T-helper 2 cell treated with Interferon-gamma antibody and Interleukin-4, amounts not matched to agents 5 μg/mL and 100 μg/mL, for 36 hours (primary cell): ENCODE measurements at places on chromosomes 2 and 18.
A peak's percentile ranks its signal among the peaks of the same experiment; 100 is the strongest.

- H3K36me3 ChIP-seq: no peaks in the 10 kb centered on the region
- H3K27ac ChIP-seq: no peak overlapping the region
- no peaks in the 10 kb centered on the region for H3K4me1 ChIP-seq
These were observed 20.7 kb downstream of the CAPN14 start for GRCh38 chr2:31196622-31197021.

DNA sequence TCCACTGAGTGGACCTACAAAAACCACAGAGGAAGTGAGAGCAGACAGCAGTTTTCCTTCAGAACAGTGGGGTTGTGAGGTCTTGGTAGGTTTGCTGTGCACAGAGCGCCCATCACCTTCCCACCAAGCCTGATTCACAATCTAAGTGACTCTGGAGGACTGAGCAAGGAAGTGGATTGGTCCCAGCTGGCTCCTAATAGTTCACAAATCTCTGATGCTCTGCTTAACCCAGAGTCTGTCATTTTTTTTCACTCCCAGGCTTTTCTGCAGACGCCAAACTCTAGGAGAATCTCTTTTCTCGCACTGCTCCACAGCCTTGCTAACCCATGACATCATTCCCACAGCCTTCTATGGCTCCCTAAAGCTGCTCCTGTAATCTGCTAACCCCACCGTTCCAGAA is 280.4 kb downstream of the C1D start:
- no peaks in the 10 kb centered on the region for H3K4me1 ChIP-seq
- H3K27me3 ChIP-seq: no peaks in the 10 kb centered on the region
- H3K27ac ChIP-seq: no peak overlapping the region
- DNase-seq: no peak

GRCh38 chr2:173397539-173397938 is 42.9 kb downstream of the CDCA7 start:
- no peaks in the 10 kb centered on the region for H3K36me3 ChIP-seq
- peaks cover 65% of the 10 kb centered on the region for H3K27me3 ChIP-seq
- DNase-seq: no peak
- H3K4me3 ChIP-seq: no peak overlapping the region
- peaks cover 7% of the 10 kb centered on the region for H3K4me1 ChIP-seq
- H3K27ac ChIP-seq: no peak overlapping the region

GRCh38 chr2:42025151-42025582 is 22.7 kb upstream of the PKDCC start:
- peaks cover 12% of the 10 kb centered on the region for H3K27me3 ChIP-seq
- H3K27ac ChIP-seq: no peak overlapping the region
- no peaks in the 10 kb centered on the region for H3K4me1 ChIP-seq
- H3K4me3 ChIP-seq: no peak overlapping the region

- no peak overlapping the region for H3K27ac ChIP-seq
- H3K4me1 ChIP-seq: peaks cover 3% of the 10 kb centered on the region
- no peaks in the 10 kb centered on the region for H3K27me3 ChIP-seq
These were observed 31.4 kb downstream of the MAPRE2 start for GRCh38 chr18:35072616-35073015.

DNA sequence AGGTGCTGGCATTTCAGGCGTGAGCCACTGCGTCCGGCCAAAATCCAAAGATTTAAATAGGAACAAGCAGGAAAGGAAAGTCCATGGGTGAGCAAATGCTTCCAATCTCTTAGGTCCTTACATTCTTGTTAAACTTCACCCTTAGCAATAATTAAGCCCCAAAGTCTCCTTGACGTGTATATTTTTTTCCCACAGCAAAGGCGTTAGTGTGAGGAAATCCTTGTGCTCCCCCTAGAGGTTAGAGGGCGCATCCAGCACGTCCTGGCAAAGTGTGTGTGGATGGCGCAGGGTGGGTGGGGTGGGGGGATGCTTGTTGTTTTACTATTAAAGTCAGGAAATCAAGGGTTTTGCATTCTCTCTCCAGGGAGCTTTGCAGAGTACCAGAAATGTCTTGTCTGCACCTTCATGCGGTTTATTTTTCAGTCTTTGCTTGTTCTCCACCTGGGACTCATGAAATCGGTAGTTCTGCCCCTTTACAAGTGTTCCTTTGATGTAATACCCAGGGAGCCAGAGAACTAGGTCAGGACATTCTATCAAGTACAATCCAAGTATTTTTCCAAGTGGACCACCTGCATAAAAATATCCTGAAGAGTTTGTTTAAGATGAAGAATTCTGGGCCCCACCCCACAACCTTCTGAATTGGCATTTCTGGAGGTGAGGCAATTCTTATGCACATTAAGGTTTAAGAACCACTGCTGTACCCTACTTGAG is 22.2 kb upstream of the ITSN2 start:
- H3K27ac ChIP-seq: no peak overlapping the region
- DNase-seq: peak; percentile 17
- H3K4me1 ChIP-seq: no peaks in the 10 kb centered on the region
- no peaks in the 10 kb centered on the region for H3K27me3 ChIP-seq
- no peak overlapping the region for H3K4me3 ChIP-seq

DNA sequence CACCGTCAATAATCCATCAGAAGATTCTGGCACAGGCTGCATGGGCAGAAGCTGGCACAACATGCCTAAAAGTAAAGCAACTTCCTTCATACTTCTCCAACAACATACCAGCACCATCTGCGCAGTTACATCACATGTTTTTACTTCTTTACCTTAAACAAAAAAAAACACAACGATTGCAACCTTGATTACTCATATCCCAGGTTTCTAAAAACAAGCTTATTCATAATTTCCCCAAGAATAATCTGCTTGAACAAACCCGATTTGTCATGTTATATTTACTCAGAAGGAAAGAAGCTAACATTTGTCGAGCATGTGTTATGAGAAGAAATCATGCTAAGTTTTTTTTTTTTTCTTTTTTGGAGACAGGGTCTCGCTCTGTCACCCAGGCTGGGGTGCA is 54.7 kb downstream of the THADA start:
- peaks cover 16% of the 10 kb centered on the region for H3K4me1 ChIP-seq
- peaks cover 12% of the 10 kb centered on the region for H3K36me3 ChIP-seq
- H3K4me3 ChIP-seq: no peak overlapping the region
- no peaks in the 10 kb centered on the region for H3K27me3 ChIP-seq
- H3K27ac ChIP-seq: no peak overlapping the region

DNA sequence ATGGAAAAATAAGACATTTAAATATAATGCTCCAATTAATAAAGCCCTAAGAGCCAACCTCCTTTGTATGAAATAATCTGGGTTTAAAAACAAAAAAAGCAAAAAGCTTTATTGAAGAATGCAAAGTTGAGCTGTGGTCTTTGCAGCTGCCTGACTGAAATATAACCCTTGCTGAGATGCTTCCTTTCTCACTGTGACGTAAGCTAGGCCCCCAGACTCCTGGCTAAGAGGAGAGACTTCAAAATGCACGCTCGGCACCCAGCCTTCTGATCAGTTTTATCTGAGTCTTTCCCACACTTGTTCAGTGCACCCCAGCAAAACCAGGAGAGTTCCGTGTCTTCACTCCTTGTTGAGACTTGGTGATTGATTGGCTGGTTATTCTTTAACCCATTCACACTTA is 115.3 kb downstream of the BCL11A start:
- H3K27ac ChIP-seq: no peak overlapping the region
- DNase-seq: no peak
- no peaks in the 10 kb centered on the region for H3K36me3 ChIP-seq
- H3K27me3 ChIP-seq: no peaks in the 10 kb centered on the region
- no peak overlapping the region for H3K4me3 ChIP-seq

- peaks cover 48% of the 10 kb centered on the region for H3K36me3 ChIP-seq
- H3K4me1 ChIP-seq: peaks cover 57% of the 10 kb centered on the region
- H3K27ac ChIP-seq: peak overlapping the region; percentile 77
- peak overlapping the region; percentile 32 for H3K4me3 ChIP-seq
These were observed 67.6 kb upstream of the MCFD2 start for GRCh38 chr2:46983065-46983801.

DNA sequence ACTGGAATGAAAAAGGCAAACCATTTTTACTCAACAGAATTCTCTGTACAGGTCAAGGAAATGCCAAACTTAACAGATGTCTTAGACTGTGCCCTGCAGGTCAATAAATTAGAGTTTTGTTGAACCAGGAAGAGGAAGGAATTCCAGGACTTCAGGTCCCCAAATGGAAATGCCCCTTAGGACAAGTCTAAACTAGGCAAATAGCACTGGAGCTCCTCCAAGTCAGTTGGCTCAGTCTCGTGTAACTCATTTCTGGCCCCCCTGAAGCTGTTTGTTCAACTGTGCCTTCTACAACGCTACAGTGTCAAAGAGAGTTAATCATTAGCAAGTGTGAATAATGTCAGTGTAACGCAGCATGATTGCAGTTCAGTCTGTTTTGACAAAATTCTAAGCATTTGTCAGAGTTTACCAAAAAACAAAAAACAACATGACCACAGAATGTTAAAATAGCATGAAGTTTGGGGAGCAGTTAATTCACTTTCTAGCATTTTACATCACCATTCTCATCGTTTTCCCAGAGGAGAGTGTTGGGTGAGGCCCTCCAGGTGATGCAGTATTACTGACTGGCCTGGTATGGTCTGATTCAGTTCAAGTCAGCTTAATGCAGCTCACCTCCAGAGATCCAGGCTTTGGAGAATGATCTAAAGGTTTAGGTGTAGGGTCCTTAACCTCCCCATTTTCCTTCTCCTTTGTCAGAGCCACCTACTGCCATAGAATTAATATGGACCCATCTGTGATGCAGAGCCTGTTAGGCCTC is 108.1 kb downstream of the AQP4 start:
- H3K27ac ChIP-seq: no peak overlapping the region
- no peaks in the 10 kb centered on the region for H3K36me3 ChIP-seq
- H3K4me1 ChIP-seq: peaks cover under 1% of the 10 kb centered on the region
- DNase-seq: no peak

- H3K27me3 ChIP-seq: peaks cover 17% of the 10 kb centered on the region
- DNase-seq: no peak
- no peak overlapping the region for H3K27ac ChIP-seq
- H3K4me1 ChIP-seq: no peaks in the 10 kb centered on the region
These were observed 43.8 kb downstream of the TMEM18 start for GRCh38 chr2:633371-633770.

GRCh38 chr2:101264360-101264939 is 11.8 kb downstream of the CNOT11 start:
- H3K4me1 ChIP-seq: peaks cover 38% of the 10 kb centered on the region
- H3K4me3 ChIP-seq: no peak overlapping the region
